T-helper 17 cell (primary cell): ENCODE measurements at places on chromosomes 4 and X. TPM values are rescaled to one million over a fixed set of nuclear protein-coding genes. Genes with fewer than 3 reads are reported as not detected.

DNA sequence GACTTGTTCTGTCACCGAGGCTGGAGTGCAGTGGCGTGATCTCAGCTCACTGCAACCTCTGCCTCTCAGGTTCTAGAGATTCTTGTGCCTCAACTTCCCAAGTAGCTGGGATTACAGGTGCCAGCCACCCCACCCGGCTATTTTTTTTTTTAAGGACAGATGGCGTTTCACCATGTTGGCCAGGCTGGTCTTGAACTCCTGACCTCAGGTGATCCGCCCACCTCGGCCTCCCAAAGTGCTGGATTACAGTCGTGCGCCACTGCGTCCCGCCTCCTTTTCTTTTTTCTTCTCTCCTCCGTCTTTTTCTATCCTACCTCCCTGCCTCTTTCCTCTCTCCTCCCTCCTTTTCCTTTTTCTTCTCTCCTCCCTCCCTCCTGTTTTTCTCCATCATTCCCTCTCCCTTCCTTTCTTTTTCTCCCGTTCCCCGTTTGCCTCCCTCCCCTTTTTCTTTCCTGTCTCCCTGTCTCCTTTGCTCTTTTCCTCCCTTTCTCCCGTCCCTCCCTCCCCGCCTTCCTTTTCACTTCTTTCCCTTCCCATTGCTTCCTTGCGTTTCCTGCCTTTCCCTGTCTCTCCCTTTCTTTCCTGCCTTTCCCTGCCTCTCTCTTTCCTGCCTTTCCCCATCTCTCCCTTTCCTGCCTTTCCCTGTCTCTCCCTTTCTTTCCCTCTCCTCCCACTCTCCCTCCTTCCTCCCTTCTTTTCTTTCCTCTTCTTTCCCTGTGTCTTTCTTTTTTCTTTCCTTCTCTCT is 2.1 kb upstream of the SLC25A6 start:
- no peak for DNase-seq

GRCh38 chr4:85632981-85633380 is 158.0 kb downstream of the ARHGAP24 start:
- no peak for DNase-seq

Gene F8A2
- not detected for total RNA-seq

- DNase-seq: no peak
Measured at GRCh38 chr4:179625406-179625805, 2183.2 kb upstream of the AGA start.

- no peak for DNase-seq
Measured at GRCh38 chr4:159240046-159240445, 137.2 kb downstream of the RAPGEF2 start.

Gene ATP8A1
- total RNA-seq: 59.2 TPM

DNA sequence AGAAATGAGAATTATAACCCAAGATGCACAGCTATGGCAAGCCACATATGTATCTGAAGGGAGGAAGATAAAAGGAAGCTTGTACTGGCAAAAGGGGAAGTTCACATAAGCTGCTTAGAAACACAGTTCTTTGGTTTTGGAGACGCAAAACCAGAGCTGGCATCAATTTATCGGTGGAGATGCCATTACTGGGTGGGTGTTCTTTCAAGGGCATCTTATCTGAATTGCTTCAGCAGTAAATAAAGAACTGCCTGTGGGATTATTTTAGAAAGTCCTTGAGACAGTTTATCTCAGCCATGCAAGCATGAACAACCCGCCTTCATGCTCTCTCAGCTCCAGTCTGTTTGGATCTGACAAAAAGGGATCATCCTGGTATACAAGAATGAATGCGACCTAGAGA is 60.8 kb downstream of the DDX60 start:
- DNase-seq: no peak

- no peak for DNase-seq
Measured at GRCh38 chrX:129719268-129719667, 19.5 kb upstream of the XPNPEP2 start.

GRCh38 chrX:38225093-38225492 is 4.4 kb upstream of the SRPX start:
- DNase-seq: no peak

DNA sequence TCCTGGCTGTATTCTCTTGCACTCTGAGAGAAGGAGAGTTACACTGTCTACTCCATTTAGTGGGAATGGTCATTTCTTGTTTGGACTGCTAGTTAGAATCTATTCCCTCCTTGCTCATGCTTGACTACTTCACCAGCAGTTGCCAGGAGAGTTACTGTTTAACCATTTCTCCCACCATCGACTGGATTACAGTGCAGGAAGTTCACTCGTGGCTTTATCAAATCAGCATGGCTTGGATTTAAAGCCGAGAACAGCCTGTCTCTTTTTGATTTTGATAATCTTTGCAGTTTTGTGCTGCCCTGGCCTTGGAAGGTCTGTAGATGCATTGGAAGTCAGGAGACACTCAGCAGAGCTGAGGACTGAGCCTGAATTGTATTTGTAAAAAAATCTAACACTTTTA is 3.2 kb downstream of the GBA3 start:
- DNase-seq: no peak

GRCh38 chr4:57059890-57060716 is 50.1 kb downstream of the IGFBP7 start:
- no peak for DNase-seq

Gene RAP2C
- 38.5 TPM for total RNA-seq

GRCh38 chr4:41256740-41257256 is at the start of gene UCHL1:
Gene UCHL1 (plus strand): TSS chr4:41256928. CDS start chr4:41256977, 49 bp downstream.
- DNase-seq: no peak

DNA sequence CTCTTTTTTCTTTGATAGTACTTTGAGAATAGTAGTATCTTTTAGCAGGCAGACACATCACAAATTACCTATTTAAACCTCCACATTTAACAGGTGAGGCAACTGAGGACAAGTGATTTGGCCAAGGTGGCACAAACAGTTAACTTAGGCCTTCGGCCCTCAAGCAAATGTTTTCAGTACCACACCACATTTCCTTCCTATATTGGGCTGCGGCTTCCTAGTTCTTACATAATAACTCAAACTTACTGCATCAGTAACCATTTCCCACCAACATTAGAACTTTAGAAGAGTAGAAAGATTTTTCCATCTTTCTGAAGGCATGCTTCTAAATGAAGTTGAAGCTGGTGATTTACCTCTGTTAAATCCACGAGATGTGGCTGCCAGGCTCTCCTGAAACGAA is 63.2 kb upstream of the SLC4A4 start:
- no peak for DNase-seq

Gene NPY5R
- not detected for total RNA-seq

- DNase-seq: no peak
Measured at GRCh38 chr4:48254381-48255071, 15.1 kb downstream of the TEC start.

DNA sequence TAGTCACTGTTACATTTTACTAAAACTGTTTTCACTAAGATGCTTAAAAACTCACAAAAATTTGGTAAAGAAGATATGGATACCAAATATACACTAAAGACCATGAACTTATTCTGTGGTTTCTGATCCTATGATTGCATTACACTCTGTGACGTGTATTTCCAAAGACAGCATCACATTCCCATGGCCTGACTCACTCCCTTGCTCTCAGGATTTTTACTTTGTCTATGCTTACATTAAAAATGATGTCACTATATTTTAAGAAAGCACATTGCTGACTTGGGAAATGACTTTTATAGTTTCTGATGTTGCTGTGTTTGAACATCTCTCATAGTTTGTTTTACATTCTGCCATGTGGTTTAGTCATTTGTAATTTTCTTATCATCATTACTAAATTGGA is 327.9 kb upstream of the MAGEB18 start:
- DNase-seq: no peak
